H1 (cell line): ENCODE measurements at places on chromosomes 16 and 17. TPM values are rescaled to one million over a fixed set of nuclear protein-coding genes. Genes with fewer than 3 reads are reported as not detected.

KRTAP1-4 gene
- not detected in 2 replicates for total RNA-seq

DNA sequence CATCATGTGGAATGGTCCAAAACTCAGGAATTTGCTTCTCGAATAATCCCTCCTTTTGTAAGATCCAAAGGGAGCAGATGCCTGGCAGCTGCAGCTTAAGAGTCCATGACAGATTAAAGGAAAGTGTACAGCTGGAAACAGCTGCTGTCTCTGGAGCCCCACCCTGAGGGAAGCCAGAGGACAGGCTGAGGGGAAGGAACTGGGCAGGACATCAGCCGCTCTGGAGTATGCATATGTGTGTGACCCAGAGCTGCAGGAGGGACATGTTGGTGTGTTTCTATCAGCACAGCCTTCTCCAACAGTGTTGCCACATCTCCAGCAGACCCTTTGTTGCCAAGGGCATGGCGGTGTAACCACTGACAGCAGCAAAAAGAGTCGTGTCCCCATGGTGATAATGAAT is 46.2 kb downstream of the CYB561 start:
- no peaks in the 10 kb centered on the region for H3K36me3 ChIP-seq
- H3K4me1 ChIP-seq = 0 out of 2 replicates have a peak, but pooled peaks cover 3% of the 10 kb centered on the region
- H3K27ac ChIP-seq = no peak overlapping the region
- no peaks in the 10 kb centered on the region for H3K27me3 ChIP-seq
- no peak for DNase-seq

DNA sequence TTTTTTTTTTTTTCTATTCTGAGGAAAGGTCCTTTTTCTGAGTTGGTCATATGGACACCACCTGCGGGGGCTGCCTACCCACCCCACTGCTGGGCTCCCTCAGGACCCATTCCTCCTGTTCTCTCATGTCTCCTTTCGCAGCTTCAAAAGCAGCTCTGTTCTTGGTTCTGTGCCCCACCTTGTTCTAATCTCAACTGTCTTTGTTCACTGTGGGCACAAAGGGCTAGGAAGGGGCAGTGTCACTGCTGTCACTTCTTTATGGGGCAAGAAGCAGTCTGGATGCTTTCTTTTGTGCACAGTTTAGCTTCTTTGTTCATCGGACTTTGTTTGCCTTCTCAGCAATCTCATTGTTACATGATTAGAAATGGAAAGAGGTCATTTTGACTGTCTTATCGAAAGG is 7.1 kb downstream of the GOSR2 start:
- peaks cover 29% of the 10 kb centered on the region for H3K36me3 ChIP-seq
- no peaks in the 10 kb centered on the region for H3K27me3 ChIP-seq
- no peak overlapping the region for H3K4me3 ChIP-seq
- H3K4me1 ChIP-seq = no peaks in the 10 kb centered on the region

DNA sequence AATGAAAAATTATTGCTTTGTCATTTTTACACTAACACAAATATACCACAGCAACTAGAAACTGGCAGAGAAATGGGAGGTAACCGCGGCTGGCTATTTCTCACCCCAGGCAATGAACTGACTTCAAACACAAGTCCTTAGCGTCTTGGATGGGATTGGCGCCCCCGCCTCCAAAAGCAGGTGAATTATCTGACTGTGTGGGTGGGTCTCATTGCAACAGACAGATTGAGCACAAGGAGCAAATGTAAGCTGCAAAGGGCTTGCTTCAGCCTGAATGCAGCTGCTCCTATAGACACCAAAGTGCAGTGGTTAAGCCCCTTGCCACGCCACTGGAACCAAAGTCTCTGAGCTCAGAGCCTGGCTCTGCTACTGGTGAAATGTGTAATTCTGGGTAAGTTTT is 225.0 kb downstream of the XYLT1 start:
- DNase-seq = no peak
- no peak overlapping the region for H3K4me3 ChIP-seq
- no peaks in the 10 kb centered on the region for H3K27me3 ChIP-seq
- no peaks in the 10 kb centered on the region for H3K36me3 ChIP-seq
- H3K4me1 ChIP-seq = no peaks in the 10 kb centered on the region

DNA sequence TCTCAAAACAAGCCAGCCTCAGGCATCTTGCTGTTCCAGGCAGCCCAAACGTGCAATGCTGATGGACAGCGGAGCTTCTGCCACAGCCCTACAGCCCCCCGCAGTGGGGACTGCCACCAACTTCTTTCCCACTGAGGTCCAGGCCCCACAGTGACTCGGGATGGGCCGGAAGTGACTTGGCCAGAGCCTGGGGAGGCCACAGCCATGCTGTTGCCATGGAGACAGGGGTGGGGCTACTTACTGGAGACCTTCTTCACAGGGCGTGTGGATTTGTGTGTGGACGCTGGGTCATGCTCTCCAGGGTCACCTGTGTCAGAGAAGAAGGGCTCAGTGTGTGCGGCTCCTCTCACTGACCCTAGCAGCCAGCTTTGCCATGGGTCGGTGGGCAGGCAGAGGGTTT is 15.0 kb downstream of the TRIM25 start:
- H3K4me3 ChIP-seq = no peak overlapping the region
- H3K36me3 ChIP-seq = peaks cover 25% of the 10 kb centered on the region
- no peak overlapping the region for H3K27ac ChIP-seq
- H3K4me1 ChIP-seq = no peaks in the 10 kb centered on the region; the same call in 1 of the 2 replicates

GRCh38 chr16:84660973-84661372 is 12.7 kb downstream of the KLHL36 start:
- no peaks in the 10 kb centered on the region for H3K4me1 ChIP-seq
- H3K27me3 ChIP-seq = no peaks in the 10 kb centered on the region
- peaks cover 8% of the 10 kb centered on the region; the same call in 1 of the 2 replicates for H3K36me3 ChIP-seq
- no peak overlapping the region for H3K27ac ChIP-seq
- no peak overlapping the region for H3K4me3 ChIP-seq

- no peaks in the 10 kb centered on the region for H3K27me3 ChIP-seq
- no peak overlapping the region for H3K27ac ChIP-seq
- H3K4me1 ChIP-seq = peaks cover 5% of the 10 kb centered on the region
- H3K36me3 ChIP-seq = no peaks in the 10 kb centered on the region
- DNase-seq = peak; percentile 49
Observed at GRCh38 chr17:65987988-65988387, 203.9 kb downstream of the CEP112 start.

GRCh38 chr17:48416971-48417370 is 13.0 kb downstream of the SKAP1 start:
- H3K4me3 ChIP-seq = no peak overlapping the region
- H3K36me3 ChIP-seq = no peaks in the 10 kb centered on the region
- H3K4me1 ChIP-seq = peaks cover 8% of the 10 kb centered on the region; the same call in 1 of the 2 replicates
- no peak for DNase-seq

DNA sequence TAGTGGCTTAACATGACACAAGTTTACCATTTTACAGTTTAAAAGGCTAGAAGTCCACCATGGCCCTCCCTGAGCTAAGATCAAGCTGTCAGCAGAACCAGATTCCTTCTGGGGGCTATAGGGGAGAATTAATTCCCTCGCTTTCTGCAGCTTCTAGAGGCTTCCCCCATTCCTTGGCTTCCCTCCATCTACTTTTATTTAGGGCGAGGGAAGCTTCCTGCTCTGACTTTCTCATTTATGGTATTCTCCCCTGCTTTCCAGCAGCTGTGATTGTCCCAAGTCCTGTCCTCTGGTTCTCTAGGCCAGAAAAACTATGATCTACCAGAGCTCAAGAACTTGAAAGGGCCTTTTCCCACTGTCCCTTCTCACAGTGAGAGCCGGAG is 4.3 kb downstream of the CETP start:
- H3K27me3 ChIP-seq = no peaks in the 10 kb centered on the region
- no peaks in the 10 kb centered on the region for H3K36me3 ChIP-seq
- H3K27ac ChIP-seq = no peak overlapping the region
- H3K4me3 ChIP-seq = no peak overlapping the region
